ENCODE measurements at places on chromosomes 16 and 17.

DNA sequence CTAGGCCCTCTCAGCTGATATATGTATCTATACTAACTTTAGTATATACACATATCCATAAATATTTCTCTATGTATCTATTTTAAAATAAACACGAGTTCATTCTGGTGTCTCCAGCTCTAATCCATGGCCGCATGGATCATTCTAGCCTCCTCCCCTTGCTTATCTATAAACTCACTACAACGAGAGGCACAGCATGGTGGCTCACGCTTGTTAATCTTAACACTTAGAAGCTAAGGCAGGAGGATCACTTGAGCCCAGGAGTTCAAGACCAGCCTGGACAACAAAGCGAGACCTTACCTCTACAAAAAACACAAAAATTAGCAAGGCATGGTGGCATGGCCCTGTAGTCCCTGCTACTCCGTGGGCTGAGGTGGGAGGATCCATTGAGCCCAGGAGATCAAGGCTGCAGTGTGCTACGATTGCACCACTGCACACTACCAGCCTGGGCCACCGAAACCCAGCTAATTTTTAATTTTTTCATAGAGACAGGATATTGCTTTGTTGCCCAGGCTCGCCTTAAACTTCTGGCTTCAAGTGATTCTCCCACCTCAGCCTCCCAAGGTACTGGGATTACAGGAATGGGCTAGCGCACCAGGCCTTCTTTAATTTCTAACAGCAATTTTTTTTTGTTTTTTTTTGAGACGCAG lies 3.9 kb upstream of the ZNF207 start:
- DNase-seq = no peak

DNA sequence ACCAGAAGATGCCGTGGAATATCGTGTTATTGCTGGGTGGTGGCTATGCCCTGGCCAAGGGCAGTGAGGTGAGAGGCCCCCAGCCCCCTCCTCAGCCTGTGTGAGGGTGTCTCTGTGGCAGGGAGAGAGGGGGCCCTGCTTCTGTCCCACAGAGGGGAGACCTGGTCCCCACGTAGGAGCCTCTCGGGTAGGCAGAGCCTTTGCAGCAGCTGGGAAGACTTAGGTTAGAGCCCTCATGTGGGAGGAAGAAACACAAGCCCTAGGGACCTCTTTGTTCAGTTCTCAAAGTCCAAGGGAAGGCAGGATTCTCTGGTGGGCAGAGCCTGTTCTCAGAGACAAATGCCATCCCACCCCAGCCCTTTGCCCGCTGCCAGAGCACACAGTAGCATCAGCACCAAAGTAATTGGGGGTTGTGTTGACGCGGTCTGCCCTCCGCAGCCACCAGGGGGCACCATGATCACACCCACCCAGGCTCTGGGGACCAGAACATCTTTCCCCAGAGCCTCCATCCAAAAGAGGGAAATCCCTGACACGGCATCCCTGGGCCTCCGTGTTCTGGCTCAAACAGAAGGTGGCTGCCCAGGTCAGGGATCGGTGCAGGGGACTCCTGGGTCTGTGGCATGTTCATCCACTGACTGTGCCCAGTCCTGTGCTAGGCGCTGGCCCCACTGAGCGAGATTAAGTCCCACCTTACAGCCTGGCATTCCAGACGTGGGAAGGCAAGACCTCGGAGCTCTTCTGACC lies 11.5 kb upstream of the FOXN1 start:
- peak; percentile 61 for DNase-seq

DNA sequence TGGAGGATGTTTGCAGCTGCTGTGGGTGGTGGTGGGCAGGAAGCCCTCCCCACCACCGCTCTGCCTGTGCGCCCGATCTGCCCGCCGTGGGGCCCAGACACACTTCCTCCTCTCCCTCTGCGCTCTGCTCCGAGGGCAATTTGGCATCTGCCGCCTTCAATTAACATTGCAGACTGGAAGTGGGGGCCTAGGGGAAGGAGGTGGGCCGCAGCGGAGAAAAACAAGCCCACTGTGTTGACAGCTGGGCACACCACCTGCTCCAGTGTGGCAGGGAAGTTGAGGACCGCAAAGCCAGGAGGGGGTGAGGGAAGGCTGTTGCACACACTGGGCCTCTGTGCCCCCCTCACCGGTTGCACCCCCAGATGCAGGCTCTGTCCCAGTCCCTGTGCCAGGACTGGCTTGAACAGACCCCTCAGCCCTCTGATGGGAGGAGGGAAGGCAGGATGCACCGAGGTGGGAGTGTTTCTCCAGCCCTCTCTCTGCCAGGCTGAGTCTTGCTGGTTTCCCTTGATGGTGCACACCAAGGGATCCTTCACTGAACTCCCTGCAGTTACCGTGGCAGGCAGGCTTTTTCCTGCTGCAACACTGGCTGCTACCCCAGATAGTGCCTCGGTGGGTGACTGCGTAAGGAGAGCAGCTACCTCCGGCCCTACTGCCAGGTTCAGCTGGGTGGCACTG lies 72.8 kb upstream of the MED9 start:
- no peak for DNase-seq

GRCh38 chr17:50866261-50866949 lies at the start of gene TOB1:
TOB1 (minus strand) TSS chr17:50866354; CDS start chr17:50864017, 2,337 bp downstream.
- peak; percentile 98 for DNase-seq

GRCh38 chr17:28426081-28426519 lies 20.1 kb upstream of the SLC46A1 start:
- DNase-seq = no peak

- DNase-seq = no peak
These were observed 78.7 kb downstream of the CDYL2 start for GRCh38 chr16:80725566-80726162.

DNA sequence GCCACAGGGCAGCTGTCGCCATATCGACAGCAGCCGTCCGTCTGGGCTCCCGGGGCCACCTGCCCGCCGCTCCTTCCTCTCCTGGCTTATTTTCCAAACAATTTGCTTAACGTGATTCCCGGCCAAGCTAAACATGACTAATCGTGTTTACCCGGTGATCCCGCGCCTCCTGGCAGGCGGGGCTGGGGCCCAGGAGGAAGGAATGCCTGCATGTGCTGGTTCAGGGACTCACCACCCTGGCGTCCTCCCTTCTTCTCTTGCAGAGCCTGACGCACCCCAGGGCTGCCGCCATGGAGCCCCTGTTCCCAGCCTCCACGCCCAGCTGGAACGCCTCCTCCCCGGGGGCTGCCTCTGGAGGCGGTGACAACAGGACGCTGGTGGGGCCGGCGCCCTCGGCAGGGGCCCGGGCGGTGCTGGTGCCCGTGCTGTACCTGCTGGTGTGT lies 6.1 kb downstream of the SSTR5 start:
- peak; percentile 7 for DNase-seq

GRCh38 chr17:76833747-76834146 lies 34.5 kb upstream of the MGAT5B start:
- DNase-seq = no peak

DNA sequence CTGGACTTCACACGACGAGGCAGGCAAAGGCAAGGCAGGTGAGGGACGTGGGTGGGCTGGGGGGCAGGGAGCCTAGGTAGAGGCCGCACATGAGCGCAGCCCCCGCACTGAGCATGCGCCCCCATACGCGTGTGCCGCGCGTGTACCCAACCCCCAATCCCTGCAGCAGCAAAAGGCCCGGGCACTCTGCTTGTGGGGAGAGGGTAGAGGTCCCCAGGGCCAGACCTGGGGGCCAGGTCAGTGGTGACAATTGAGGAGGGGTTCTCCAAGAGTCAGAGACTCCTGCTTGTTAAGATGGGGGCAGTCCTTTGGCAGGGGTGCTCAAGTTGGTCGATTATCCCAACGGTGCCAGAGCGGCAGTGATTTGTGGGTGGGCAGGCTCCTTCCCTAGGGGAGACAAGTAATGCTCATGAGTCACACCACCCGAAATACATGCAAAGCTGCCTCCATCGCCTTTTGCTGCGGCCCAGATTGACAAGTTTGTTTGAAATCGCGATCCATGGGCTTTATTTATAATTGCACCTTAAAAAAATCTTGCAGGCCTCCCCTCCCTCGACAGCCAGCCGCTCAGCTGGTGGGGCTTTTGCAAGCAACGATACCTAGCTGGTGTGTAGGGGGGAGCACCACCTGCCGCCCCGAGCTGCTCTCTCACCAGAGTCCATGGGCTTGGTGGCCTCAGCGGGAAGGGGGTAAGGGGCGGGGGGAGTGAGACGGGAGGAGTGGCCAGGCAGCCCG lies 1.1 kb upstream of the GIT1 start:
- no peak for DNase-seq

- no peak for DNase-seq
These were observed 11.3 kb downstream of the YPEL2 start for GRCh38 chr17:59342681-59343131.

DNA sequence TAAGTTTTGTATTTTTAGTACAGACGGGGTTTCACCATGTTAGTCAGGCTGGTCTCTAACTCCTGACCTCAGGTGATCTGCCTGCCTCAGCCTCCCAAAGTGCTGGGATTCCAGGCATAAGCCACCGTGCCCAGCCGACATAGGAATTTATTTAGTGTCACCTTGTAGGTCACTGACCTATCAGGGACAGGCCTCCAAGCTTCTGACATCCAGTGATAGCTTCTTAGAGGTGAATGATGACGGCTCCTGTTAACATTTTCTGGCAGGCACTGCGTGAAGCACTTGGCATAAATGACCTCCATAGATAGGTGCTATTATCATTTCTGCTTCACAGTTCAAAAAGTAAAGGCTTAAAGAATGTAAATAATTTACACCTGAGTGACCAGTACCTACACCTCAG lies 71.6 kb downstream of the RBFOX1 start:
- no peak for DNase-seq

- DNase-seq = no peak
These were observed 13.8 kb downstream of the AANAT start for GRCh38 chr17:76481071-76481655.

- no peak for DNase-seq
These were observed 39.1 kb downstream of the HOXB1 start for GRCh38 chr17:48491527-48492273.

- no peak for DNase-seq
These were observed 19.7 kb downstream of the CDH13 start for GRCh38 chr16:82646504-82646903.

DNA sequence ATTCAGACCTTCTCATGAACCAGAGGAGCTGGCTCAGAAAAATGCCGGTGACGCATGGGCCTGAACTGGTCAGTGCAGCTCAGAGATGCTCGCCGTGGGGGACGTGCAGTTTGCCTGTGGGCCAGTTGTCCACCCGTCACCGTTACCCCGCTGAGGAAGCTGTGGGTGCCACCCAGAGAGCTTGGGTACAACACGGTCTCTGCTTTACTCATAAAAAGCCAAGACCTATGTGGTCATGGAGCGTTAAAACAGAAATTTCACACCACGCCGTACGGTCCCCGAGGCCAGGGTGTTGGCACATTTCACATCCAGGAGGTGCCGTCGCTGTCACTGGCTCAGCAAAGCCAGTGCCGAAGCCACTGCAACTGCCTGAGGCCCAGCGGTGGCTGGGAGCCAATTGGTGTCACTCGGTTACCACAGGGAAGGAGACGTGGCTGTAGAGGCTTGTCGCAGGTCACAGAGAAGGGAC lies 120.9 kb downstream of the METRNL start:
- no peak for DNase-seq

Measured in right lung (tissue), 10 donors.